ENCODE measurements at places on chromosomes 6 and 20. TPM values are rescaled to one million over a fixed set of nuclear protein-coding genes. Genes with fewer than 3 reads are reported as not detected.
A peak's percentile ranks its signal among the peaks of the same experiment; 100 is the strongest.

DNA sequence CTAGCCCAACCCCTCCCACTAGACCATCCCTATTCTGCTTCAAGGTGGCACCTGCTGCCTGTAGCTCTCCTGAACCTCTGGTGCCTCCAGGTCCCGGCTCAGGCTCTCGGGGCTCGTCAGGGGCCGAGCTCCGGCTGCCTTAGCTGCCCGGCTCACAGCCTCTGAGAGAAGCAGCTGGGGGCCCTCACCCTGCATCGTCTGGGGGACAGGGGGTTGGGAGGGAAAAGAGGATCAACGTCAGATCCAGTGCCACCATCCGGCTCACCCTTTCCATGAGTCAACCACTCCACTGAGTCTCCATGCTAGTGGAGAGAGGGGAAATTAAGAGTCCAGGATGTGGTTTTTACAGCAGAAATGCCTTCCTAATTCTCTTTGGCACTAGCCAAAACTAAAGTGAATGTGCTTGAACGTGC is 13.0 kb downstream of the BAG6 start:
- DNase-seq: no peak

DNA sequence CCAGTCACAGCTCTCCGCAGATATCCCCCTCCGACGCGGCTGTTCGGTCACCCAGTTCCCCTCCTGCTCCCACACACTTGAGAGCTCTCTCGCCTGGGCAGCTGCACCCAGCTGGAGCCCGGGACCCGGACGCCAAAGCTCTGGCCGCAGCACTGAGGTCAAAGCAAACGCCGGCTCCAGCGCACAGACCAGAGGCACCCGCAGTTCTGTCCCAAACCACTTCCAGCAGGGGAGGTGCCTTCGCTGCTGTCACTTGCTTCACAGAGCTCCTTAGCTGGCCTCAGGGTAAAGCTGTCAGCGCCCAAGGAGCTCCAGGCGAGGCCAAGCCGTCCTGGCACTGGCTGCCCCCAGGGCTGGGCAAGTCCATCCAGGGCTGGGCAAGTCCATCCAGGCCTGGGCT is 27.9 kb downstream of the SLC2A4RG start:
- no peak for DNase-seq

DNA sequence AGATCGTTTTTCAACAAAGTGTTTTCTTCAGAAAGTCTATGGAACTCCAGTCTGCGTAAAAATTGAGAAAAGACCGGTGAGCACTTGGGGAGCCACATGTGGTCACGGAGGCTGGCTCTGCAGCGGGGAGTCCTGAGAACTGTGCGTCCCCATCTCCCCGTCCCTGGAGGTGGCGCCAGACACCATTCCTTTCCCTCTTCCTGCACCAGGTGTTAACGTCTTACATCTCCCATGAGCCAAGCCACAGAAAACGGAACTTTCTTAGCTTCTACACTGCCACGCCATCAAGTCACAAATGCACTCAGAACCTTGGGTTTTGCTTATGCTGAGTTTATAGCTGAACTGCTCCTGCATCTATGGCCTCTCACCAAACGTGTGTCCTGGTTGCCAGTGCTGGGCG is 62.6 kb downstream of the GINS1 start:
- DNase-seq: peak; percentile 20

DNA sequence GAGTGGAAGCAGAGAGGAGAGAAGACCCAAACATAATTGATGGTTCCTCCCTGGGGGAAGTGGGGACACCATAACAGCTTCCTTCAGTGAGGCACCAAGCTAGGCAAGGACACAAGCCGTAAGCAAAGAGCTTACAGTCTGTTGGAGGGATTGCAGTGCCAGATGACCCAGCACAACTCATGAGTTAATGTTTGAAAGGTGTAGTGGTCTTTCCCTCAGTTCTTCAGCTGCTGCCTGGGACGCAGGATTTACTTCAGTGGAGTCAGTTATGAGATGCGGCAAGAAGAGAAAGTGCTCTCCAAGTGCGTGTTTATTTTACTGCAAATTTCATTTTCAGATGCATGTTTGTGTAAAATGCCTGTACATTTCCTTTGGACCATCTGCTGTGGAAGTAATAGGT is 38.7 kb upstream of the SLC17A4 start:
- DNase-seq: peak; percentile 77

GMNN gene
- total RNA-seq: 12.1 TPM

Data from renal cortical epithelial cell (primary cell).